ENCODE measurements at places on chromosomes 6 and 20.

DNA sequence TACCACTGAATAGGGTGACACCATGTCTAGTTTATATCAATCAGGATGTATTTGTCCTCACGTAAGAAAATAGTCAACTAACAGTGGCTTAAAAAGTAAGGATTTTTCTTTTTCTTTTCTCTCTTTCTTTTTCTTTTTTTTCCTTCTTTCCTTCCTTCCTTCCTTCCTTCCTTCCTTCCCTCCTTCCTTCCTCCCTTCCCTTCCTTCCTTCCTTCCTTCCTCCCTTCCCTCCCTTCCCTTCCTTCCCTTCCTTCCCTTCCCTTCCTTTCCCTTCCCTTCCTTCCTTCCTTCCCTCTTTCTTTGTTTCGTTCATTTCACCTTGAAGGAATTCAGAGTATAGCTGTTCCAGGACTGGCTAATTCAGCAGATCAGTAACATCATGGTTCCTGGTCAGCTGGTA, 83.2 kb downstream of the SOX4 start:
- DNase-seq = no peak

GRCh38 chr6:36302227-36302976, 32.5 kb downstream of the PNPLA1 start:
- DNase-seq = peak; percentile 97

GRCh38 chr6:136548582-136549299, 1.5 kb downstream of the MAP7 start:
- no peak for DNase-seq

- DNase-seq = no peak
Measured at GRCh38 chr20:6588296-6588695, 179.2 kb upstream of the BMP2 start.

- no peak for DNase-seq
Measured at GRCh38 chr6:159879856-159880255, 10.9 kb upstream of the MAS1 start.

- no peak for DNase-seq
Measured at GRCh38 chr6:424741-425417, 33.3 kb downstream of the IRF4 start.

DNA sequence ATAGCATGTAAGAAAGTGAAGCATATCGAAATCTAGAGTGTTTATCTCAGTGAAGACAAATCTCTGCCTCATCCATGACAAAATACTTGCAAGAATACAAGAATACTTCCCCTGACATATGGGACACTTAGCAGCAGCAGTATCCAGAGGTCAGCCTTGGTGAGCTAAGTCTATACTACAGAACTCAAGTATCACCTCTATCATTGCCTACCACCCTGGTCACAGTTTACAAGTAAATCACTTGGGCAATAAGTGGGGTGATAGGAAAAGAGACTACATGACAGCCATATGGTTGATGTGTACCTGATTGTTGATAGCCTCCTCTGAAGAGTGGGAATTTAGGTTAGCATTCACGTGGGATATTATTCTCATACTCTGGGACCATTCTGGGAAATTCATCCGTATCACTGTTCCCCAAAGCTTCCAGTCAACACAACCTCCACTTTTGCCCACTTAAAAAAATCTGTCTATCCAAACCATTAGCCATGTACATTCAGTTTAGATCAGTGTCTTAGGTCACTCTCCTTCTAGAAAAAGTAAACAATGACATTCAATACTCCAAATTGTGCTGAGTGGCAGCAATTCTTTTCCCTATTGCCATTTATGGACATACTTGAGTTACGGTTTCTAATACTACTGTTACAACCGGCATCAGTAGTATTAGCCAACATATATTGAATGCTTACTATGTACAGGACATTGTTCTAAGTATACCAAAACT, 118.2 kb upstream of the PRSS16 start:
- DNase-seq = no peak

DNA sequence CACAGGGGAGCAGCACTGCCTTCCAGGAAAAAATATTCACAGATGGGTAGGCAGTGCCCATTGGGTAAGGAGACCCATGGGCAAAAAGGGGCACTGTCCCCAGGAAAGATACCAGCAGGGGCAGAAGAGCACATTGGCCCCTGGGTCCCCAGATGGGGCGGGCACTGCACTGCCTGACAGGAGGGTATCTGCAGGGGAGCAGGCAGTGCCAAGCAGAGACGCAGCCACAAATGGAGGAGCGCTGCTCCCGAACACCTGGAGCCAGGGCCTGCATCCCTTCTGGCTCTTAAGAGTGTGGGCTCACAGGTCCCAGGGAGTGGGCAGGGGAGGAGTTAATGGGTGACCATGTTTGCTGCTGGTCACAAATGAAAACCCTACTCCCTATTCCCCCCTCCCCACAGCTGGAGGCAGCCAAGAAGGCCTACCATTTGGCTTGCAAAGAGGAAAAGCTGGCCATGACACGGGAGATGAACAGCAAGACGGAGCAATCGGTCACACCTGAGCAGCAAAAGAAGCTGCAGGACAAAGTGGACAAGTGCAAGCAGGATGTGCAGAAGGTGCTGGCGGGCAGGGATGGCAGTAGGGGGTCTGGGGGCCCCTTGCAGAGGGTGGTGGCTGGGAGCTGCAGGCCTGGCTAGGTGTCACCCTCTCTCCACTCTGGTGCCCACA, 27.0 kb downstream of the SPDEF start:
- no peak for DNase-seq

Data from stimulated activated CD4-positive, alpha-beta T cell treated with anti-CD3 and anti-CD28 coated beads, Interleukin-4, amount 100 ng/mL, for 24 hours (primary cell).